ENCODE measurements at places on chromosomes 5 and 9.

DNA sequence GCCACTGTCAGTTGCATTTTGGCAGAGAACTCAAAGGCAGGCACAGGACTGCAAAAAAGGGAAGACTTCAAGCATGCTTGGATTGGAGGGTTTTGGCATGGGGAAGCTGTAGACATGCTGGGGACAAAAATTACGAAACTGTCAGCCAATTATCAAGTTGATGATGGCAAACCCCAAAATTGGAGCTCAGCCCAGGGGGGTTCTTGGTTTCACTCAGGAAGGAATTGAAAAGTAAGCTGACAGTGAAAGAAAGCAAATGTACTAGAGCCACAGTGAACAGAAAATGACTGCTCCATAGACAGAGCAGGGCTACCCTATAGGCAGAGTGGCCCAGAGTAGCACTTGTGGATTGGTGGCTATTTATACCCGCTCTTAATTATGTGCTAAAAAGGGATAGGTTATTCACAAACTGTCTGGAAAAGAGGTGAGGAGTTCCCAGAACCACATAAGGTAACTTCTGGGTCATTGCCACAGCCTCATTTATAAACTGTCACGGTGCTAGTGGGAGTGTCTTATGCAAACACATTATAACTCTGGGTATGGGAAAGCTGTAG lies 14.6 kb upstream of the CFAP95 start:
- no peak for DNase-seq

DNA sequence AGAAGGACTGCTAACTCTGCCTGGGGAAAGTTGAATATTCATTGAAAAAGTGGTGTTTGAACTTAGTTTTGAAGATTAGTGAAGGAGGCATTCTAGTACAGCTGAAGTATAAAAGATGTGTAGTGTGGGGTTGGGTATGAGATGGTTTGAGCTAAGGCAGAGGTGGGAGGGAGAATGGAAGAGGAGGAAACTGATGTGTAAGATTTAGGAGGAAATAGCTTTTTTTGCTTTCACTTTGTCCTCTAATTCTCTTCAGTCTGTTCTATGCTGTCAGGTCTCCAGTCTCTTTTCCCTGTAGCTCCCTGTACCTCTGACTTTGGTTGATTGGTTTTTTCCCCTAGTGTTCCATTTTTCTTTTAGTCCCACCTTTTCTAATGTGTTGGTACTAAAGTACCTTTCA lies 9.0 kb downstream of the CREBRF start:
- DNase-seq, result no peak

GRCh38 chr9:88786291-88787079 lies 204.8 kb upstream of the S1PR3 start:
- DNase-seq, result no peak

- DNase-seq, result no peak
These were observed 219.3 kb upstream of the TRIM32 start for GRCh38 chr9:116467740-116468351.

Data from substantia nigra (tissue), 51 donors.